ENCODE measurements at places on chromosomes 4 and X.

GRCh38 chrX:30930143-30930542 is 41.1 kb upstream of the TAB3 start:
- no peak for DNase-seq

GRCh38 chr4:56764775-56765174 is 56.7 kb downstream of the SPINK2 start:
- no peak for DNase-seq

- DNase-seq: peak; percentile 30
Observed at GRCh38 chr4:7052923-7053715, 9.9 kb downstream of the TADA2B start.

- DNase-seq: peak; percentile 100
Observed at GRCh38 chr4:165327211-165328100, at the start of gene MSMO1. Gene MSMO1, plus strand, starts transcription at chr4:165327669. Its CDS starts 5,702 bp downstream, at chr4:165333371.

DNA sequence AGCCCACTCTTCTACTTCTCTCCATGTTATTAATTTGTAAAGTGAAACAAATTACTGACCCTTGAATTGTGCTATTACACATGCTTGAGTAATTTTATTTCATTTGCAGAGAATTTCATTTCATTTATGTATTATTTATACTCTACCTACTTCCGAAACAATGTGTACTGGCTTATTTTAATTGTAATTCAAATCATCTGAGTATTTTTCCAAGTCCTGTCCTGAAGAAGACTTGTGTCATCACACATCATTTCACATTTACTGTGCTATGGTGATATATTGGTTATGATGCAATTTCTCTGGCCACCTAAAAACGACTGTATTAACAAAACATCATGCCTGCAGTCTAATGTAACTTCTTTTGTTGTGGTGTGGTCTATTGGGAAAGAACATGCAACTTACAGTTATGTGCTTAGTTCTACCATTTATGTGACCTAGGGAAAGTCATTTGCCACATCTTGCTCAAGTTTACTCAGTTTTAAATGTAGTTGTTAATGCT is 384.5 kb downstream of the RPA4 start:
- no peak for DNase-seq

DNA sequence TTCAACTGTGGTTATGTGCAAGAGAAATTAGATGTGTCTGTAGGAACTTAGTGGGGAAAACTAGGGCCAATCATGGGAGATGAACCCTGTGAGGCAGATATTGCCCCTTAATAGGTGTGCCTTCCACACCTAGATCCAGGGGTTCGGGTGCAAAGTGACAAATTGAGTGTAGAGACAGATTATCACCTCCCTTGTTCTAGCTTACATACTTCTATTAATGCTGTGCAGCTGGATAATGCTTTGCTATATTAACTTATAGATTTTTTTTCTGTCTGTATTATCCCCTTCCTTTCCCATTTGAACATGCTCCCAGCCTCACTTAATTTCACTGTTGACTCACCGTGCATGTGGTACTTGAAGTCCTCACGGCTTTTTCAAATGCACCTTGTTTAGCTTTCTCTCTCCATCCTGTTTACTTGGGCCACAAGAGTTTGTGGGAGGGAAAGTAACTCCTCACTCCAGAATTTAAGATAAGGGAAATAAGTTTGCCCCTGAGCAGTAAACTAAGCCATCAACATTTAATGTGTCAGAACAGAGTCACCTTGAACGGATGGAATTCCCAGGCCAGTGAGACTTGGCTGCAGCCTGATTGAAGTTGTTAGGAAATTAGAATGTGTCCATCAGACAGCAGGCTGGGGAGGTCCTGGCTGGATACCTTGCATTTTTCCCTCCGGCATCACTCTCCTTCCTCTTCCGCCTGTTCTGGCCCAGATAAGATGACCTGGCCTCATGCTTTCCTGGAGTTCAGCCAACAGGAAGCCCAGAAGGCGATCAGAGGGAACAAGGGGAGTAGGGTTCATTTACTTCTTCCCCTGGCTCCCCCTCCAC is 478.4 kb downstream of the BCOR start:
- DNase-seq: no peak

- no peak for DNase-seq
Observed at GRCh38 chr4:110950731-110951130, 327.9 kb upstream of the PITX2 start.

- no peak for DNase-seq
Observed at GRCh38 chr4:41537292-41537890, 566 bp upstream of the LIMCH1 start.

- no peak for DNase-seq
Observed at GRCh38 chr4:84381759-84382158, 117.3 kb downstream of the NKX6-1 start.

- no peak for DNase-seq
Observed at GRCh38 chrX:43553257-43553656, 102.8 kb upstream of the MAOA start.

- no peak for DNase-seq
Observed at GRCh38 chr4:6953751-6954380, 44.2 kb downstream of the TBC1D14 start.

- no peak for DNase-seq
Observed at GRCh38 chr4:148441624-148441985, 609 bp downstream of the NR3C2 start.

- DNase-seq: no peak
Observed at GRCh38 chrX:30906726-30907125, 17.7 kb upstream of the TAB3 start.

DNA sequence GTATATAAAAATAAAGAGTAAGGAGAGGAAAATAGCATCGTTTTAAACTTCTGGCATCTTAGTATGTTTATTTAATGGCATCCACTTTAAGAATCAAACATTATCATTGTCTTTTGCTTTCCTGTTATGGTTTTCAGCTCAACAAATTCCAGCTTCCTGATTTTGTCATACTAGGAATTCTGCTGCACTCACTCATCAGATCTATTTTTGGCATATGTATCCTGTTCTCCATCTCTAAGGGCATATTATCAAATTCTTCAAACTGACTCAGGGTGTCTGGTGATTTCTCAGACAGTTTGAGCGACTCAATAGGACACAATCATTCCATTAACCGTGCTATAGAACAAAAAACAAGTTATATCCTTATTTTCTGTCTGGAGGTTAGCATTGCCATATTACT is 248.5 kb upstream of the DIAPH2 start:
- no peak for DNase-seq

DNA sequence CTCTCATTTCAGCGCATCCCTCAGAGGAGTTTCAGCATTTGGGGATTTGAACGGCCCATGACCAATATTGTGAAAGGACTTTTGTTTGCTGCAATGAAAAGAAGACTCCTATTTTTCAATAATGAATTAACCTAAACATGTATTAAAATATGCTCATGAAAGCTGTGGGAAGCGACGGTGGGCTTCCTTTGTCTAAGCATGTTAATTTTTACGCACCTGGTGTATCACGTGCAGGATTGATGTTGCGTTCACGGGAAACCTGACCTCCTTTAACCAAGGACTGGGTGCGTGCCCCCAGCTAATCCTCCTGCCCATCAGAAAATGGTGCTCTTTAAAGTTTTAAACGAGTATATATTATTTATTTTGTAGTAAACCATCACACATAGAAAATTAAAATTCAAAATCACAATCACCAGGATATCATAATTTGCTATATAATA is 590 bp upstream of the CCDC110 start:
- no peak for DNase-seq
